ENCODE measurements at places on chromosomes 4 and X. TPM values are rescaled to one million over a fixed set of nuclear protein-coding genes. Genes with fewer than 3 reads are reported as not detected.

DNA sequence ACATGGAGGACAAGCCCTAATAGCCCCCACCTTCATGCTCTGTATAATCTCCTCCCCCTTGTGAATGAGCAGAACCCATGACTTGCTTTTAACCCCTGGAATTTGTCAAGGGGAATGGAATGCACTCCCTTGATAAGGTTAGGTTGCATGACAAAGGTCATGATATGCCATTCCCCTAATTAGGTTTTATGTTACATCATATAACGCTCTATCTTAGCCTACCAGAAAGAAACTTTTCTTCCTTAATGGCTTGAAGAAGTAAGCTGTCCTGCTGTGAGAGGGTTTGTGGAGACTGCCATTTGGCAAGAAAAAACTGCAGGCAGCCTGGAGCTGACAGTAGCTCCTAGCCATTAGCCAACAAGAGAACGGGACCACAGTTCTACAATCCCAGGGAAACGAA is 399.8 kb upstream of the MAD2L1 start:
- DNase-seq = no peak

DNA sequence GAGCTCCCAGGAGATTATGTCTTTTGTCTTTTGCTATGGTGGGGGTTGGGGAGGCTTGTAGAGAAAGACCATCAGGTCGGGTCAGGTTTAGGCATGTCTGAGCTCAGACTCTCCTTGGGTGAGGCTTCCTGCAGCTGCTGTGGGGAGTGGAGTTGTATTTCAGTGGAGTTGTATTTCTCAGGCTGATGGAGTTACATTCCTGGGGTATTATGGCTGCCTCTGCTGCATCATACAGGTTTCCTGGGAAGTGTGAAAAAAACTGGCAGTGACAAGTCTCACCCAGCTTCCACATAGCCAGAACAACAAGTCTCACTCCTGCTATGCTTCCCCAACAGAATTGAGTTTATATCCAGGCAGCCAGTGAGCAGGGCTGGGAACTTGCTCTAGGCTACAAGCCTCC is 119.3 kb downstream of the VSIG4 start:
- no peak for DNase-seq

DNA sequence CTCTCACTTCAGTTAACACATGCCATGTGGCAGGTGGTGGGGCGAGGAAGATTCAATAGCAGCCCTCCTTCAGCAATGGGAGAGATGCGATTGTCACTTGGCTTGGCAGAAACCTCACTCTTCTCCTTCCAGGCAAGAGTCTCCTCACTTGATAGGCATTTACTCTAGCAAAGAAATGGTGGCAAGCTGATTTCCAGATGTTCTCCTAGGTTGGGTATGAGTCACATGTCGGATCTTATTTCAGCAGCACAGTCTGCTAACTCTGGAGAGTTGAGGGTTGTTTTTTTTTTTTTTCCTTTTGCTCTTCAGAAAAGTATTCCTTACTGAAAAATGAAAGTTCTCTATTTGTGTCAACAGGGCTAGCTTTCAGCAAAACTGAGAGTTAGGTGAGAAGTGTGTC is 119.5 kb upstream of the CHRDL1 start:
- DNase-seq = peak; percentile 4

GRCh38 chr4:89590128-89590527 is 246.8 kb downstream of the SNCA start:
- no peak for DNase-seq

- no peak for DNase-seq
Measured at GRCh38 chr4:93066749-93067148, 761.8 kb upstream of the ATOH1 start.

DNA sequence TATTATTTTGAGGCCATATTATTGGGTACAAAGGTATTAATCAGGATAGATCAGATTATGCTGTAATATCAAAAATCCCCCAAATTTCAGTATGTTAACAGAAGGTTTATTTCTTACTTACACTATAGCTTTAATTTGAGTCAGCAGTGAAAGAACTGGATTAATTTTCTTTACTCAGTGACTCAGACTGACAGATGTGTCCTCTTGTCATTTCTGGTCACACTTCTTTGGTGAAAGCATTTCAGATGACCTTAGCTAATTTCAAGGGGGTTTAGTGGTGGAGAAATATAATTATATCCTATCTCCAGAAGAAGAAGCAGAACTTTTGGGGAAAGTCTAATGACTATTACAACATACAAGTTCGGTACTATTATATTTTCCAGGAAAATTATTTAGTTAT is 12.4 kb downstream of the DDIT4L start:
- no peak for DNase-seq

- DNase-seq = no peak
Measured at GRCh38 chr4:61805979-61806378, 605.9 kb downstream of the ADGRL3 start.

DNA sequence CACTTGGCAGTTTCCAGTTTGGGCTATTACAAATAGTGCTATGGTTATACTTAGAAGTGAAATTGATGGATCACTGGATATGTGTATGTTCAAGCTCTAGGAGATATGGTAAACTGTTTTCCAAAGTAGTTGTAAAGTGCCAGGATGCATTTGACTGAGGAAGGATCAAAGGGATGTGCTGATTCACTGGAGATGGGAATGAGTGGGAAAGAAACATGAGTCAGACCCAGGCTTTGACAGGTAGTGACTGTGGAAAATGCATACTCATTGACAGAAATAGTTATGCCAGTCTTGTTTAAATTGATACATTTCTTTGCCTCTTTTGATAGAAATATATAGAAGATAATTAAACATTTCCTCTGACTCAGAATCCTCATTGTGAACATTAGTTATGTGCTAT is 77.9 kb downstream of the CEP135 start:
- no peak for DNase-seq

DNA sequence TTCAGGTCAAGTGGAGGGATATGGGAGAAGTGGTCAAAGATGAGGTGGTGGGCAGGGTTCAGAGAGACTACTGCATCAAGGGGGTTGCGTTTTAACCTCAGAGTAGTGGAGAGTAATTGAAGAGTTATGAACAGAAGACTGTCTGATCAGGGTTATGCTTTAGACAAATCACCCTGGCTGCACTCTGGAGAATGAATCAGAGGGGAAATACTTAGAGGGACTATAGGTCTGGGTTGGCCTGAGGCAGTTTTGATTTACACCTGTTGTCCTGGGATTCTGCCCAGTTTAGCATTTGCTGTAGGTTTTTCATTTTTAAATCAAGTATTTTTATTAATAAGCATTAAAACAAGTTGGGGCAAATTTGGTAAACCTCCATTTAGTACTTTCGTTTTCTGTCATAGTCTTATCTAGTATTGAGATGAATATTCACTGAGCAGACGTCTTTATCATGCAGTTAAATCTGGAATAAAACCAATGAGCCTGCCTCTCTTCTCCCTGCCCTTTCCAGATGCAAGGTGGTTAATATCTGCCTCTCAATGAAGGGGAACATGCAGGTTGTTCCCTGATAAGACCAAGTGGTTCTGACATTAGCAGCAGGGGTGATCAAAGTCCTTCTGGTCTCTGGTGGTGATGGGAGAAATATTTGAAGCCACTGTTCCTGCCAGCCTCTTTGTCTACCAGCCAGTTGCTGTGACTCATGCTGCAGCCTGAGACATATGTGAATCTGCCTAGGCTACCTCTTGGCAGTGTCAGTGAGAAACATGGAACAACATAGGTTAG is 116.0 kb upstream of the RPS6KA3 start:
- DNase-seq = no peak

GRCh38 chr4:23365871-23366556 is 523.8 kb downstream of the PPARGC1A start:
- no peak for DNase-seq

- DNase-seq = no peak
Measured at GRCh38 chrX:46754586-46755061, 4.3 kb downstream of the SLC9A7 start.

DNA sequence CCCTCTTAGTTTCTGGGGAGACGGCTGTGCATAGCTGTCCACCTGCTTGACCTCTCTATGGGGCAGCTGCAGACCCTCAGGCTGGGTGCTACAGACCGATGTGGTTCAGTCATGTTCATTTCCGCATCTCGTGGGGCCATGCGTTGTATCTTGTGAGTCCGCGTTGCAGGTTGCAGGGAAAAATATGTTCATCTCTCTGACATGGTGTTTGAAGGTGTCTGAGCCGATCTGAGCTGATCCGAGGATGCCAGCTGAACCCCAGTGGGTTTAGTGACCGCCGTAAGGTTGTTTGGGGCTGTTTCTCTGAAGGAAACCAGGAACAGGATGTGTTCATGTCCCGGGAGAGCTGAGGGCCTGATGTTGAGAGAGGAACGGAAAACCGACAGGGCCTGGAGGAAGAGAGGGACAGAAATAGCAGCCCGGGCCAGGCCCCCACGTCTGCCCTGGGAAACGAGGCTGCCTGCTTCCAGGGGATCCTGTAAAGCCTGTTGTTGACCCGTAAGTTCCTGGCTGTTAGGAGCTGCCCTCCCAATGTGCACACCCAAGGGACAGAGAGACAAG is 9.8 kb upstream of the P2RY8 start:
- DNase-seq = no peak

GRCh38 chr4:157992948-157993839 is 179.6 kb downstream of the GASK1B start:
- no peak for DNase-seq

- DNase-seq = no peak
Measured at GRCh38 chr4:86048426-86048825, 311.4 kb downstream of the MAPK10 start.

DNA sequence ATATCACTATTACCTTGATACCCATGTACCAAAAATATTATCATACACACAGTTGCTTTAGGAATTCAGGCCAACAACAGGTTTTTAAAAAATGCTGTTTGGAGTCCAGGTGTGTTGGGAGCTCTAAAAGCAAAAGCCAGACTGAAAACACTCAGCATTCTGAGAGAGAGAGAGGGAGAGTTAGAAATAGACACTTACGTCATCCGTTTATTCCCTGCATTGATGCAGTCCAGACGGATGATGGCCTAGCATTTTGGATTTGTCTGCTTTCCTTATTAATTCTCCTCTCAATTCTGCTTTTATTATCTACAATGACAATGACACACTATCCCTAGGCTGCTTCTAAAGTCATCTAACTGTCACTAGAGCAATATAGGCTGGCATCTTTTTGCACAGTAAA is 358.3 kb upstream of the BOD1L1 start:
- DNase-seq = no peak

DNA sequence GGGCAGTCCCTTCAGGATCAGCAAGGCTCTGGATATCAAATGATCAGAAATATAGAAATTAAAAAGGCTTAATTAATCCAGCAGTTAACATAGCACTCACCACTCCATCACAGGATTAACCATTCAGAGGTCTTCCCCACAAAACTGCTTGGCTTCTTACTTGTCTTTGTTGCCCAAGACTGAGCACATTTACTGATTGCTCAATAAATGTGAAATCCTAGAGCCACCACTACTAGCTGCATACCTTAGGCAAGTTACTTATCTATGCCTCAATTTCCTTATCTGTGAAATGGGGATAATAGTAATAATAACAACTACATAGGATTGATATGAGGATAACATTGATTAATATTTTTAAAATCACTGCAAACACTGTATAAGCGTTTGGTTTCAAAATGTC is 124.2 kb downstream of the ARHGAP6 start:
- DNase-seq = no peak

DNA sequence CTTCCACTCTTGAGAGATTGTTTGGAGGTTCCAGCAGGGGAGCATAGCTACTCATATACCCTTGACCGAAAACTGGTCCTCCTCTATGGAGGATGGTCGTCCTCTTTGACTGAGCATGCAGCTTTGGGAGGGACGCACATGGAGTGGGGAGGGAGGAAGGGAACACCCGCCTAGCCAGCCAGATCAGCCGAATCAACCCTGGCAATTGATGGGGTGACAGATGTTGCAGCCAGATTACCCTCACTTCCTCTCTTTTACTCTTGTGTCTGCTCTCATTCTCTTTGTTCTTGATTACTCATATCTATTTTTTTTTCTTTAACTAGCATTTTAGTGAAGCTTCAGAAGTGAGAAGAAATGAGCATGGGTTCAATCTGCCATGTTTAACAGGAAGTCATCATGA is 19.6 kb downstream of the MGST2 start:
- DNase-seq = no peak

DNA sequence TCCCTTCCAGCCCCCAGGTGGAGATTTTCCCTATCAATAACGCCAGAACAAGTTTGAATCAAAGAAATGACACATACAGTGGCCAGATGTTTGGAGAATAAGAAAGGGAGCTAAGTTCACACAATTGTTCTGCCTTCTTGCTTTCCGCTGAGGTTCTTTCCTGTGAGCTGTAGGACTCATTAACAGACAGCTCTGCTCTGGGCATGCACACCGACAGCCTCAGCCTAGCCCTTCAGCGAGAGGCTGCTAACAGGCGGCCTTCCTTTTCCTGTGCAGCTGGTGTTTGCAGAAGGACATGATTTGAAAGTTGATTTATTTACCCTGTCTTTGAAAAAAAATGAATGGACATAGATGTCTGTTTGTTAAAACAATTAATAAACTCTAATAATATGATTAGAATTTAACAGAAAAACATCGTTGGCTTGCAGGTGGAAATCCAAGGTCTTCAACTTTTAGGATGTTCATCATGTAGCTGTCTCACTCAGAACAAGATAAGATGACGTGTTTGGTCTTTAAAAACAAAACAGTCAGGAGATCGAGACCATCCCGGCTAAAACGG is 183.3 kb downstream of the KDR start:
- no peak for DNase-seq

DNA sequence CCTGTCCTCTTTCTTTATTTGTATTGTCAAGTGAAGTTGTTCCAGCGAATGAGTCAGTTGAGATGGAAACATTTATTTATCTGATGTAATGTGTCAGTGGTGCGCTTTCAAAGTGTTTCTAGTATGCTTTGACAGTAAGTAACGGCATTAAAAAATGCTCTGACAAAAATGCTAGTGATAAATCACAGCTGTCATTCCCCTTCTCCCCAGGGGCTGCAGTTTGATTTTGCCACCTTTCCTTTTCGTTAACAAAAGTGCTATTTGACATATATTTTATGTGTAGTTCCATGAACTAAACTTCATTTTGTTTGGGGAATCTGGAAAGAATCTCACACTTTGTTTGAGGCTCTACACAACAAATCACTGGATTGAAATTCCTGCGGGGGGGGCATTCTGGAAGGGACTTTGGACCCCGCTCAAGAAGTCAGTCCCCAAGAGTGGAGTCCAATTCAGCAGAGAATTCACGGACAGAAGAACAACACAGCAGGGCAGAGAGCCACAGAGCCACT is 7.6 kb upstream of the TBC1D19 start:
- DNase-seq = no peak

GRCh38 chr4:147831551-147832171 is 99.8 kb downstream of the ARHGAP10 start:
- DNase-seq = no peak

MAGEA2 gene
- polyA plus RNA-seq = not detected

PDGFRA gene
- 380 TPM for polyA plus RNA-seq

CHM gene
- 14.7 TPM for polyA plus RNA-seq

FAM47E gene
- not detected for polyA plus RNA-seq

FSTL5 gene
- not detected for polyA plus RNA-seq

DCAF8L2 gene
- not detected for polyA plus RNA-seq

ACE2 gene
- polyA plus RNA-seq = not detected

MAGEB18 gene
- not detected for polyA plus RNA-seq

GAGE13 gene
- polyA plus RNA-seq = not detected

STAG2 gene
- polyA plus RNA-seq = 56.2 TPM

SMIM31 gene
- not detected for polyA plus RNA-seq

EDNRA gene
- polyA plus RNA-seq = 28.4 TPM

SPANXN4 gene
- polyA plus RNA-seq = not detected

ZNF674 gene
- 4.0 TPM for polyA plus RNA-seq

CSN1S1 gene
- polyA plus RNA-seq = not detected
